ENCODE measurements at places on chromosomes 11 and 22. TPM values are rescaled to one million over a fixed set of nuclear protein-coding genes. Genes with fewer than 3 reads are reported as not detected.

The DMC1 gene
- total RNA-seq, result 3.5 TPM

The HEPHL1 gene
- not detected for total RNA-seq

The MMP7 gene
- 27.4 TPM for total RNA-seq

The OR2AT4 gene
- total RNA-seq, result 0.01 TPM

The SMARCB1 gene
- 50.3 TPM for total RNA-seq

The LRRC56 gene
- total RNA-seq, result 0.40 TPM

The LRRC51 gene
- total RNA-seq, result 9.1 TPM

The SGSM1 gene
- 0.23 TPM for total RNA-seq

All from A549 treated with DMSO at 1 μM for 4 hours (cell line).